ENCODE measurements at places on chromosomes 6 and 20.

- no peak for DNase-seq
Observed at GRCh38 chr6:14716499-14717146, 529.2 kb upstream of the JARID2 start.

DNA sequence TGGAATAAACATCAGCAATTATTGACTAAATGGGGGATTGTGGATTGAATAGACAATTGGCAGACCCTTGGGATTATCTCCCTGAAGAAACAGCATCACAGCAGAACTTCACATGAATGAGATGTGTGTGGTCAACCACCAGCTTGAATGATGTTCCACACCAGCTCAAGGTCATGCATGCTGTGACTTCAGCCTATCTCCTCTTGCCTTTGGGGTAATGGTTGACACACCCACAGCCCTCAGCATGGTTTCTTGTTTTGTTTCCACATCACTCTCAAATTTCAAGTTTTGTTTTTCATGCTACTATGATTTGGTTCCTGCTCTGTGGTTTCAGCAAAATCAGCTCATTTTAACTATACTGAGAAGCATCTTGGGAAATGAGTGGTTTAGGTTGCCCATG lies 94.3 kb downstream of the PAK5 start:
- no peak for DNase-seq

DNA sequence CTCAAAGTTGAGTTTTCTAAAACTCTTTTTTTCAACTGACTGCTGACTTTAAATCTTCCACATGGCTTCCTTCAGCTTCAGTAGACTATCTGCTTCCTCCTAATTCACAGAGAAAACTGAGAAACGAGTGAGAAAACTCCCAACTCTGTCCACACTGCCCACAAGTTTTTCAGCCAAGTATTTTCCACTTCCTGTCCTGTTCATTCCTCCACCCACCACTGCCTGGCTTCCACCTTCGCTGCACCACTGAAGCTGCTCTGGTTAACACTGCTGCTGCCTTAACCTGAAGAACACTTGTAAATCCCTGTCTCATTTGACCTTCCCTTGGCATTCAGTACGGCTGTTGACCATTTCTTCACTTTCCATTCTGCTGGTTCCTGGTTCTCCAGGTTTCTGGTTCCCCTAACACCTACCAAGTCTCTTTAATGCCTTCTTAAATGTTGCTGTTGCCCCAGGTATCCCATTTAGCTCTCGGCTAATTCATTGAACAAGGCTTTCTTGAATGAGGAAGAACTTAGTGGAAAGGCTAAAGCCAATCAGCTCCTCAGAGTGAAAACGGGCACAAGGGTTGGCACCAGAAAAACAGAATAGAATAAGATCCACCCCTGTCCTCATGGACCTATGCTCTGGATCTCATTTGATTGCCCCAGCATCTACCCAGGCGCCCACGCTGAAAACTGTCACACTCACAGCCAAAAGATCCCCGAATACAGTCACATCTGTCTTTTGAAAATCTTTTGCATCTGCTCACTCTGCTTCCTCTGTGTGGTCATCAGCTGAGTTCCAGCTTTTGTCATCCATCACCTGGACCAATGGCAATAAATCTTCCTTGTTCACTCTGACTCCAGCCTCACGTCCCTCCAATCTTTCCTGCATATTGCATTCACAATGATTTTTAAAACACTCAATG lies 104.4 kb upstream of the TAB2 start:
- no peak for DNase-seq

DNA sequence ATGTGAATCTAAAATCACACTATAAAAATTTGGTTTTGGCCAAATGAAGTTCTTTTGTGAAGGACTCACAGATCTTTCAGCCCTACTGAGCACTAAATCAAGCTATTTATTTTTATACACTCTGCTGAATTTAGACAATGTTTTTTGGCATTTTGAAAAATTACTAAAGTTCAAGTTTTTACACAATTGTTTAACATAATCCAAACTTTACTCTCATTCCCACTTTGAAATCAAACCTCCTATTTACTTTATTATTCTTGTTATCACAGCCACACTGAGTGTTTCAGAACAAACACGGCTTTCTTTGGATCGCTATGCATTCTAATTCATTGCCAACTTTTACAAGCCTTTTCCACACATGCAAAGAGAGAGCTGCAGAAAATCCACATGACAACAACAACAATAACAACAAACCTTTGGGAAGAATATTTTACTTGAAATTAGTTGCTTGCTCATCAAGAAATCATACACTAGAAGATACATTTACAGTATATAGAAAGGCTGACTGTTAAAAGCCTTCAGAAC lies 49.1 kb upstream of the TMEM30A start:
- DNase-seq, result no peak

DNA sequence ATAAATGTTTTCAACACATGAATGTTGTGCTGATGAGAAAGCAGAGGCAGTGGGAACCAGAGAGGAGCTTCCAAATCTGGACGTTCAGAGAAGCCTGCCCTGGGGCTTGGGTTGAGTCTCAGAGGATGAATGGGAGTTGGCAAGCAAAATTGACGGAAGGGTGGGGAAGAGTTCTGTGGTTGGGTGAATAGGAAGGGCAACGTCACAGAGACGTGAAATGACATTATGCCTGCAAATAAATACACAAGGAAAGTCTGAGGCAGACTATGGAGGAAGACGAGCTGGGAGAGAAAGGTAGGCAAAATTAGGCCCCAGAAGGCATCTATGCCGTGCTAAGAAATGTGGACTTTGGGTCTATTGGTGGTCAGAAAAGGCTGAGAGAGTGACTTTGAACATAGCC lies 25.2 kb upstream of the SGK1 start:
- DNase-seq, result no peak

DNA sequence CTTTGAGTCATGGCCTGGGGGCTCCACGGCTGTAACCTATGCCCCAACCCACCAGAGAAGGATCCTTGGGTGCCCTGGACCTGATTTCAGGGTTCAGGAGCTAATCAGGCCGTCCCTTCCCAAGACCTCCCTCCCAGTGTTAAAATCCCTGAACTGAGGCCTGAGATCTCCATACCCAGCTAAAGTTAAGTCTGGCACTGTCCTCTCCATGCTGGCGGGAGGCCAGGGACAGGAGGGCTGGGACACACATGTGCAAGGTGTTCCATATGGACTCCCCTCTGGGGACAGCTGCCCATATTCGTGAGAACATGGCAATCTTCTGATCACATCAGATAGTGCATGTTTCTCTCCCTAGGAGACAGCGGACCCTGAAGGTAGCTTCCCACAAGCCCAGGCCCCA lies 11.5 kb upstream of the TREML4 start:
- no peak for DNase-seq

DNA sequence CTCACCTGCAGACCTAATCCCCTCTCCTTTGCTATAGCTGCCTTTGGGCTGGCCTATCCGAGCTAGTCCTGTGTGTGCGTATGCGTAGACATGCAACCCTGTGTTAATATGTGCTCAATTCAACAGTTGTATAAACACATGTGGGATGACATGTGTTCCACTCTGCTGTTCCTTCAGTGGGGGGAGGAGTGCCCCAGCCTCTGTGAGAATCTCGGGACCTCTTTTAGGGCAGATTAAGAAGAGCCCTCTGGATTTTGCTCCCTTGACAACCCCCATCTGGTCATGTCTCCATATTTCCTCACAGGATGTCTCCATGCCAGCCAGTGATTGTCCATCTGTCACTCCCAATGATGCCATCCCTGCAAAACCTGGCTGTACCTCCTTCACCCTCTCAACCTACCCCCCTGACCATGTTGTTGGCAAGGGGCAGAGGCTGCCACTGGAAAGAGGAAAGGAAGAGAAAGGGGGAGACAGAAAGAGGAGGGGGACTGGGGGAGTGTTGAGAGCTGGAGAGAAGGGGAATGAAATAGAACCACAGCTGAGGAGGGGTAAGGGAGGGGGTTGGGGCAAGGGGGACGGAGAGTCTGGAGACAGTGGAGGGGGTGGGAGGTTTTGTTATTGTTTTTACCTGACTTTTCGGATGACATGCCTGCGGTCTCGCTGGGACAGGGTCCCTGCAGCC lies 417 bp downstream of the PRRT1 start:
- DNase-seq, result peak; percentile 94

DNA sequence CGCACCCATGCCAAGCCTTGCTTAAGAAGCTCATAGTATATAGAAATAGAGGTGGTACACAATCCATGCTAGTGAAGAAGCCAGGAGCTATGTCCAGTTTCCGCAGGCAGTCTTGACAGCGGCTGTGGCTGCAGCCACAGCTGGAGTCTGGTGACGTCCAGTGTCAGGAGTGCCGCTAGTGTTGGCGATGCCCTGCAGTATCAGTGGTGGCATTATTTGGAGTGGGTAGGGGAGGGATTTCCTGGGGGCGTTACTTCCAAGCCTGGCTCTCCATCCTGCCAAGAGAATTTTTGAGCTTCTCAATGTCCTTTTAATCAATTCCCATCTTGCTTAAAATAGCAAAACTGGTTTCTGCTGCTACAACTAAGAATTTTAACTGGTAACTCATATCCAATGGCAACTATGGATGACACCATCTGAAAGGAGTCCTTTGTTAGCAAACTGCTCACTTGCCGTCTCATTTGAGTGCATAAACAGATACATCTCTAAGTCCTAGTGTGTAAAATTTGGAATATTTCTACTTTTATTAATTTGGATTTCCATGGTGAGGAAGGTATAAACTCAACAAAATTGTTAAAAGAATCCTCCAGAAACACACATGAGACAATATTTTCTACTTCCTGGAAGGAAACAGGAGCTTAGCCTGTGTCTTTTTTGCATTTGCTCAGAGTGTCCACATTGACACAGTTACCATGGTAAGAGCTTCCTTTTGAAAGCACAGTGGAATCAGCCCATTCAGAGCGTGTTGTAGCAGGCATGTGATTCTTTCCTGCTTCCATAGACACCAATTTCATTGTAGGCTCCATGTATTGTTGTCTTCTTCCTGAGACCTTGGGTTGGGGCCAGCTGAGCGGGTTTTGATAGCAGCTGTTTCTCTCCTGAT lies 44.6 kb upstream of the PXDC1 start:
- DNase-seq, result no peak

GRCh38 chr6:110511401-110511800 lies 35.0 kb upstream of the SLC22A16 start:
- DNase-seq, result no peak

- no peak for DNase-seq
Observed at GRCh38 chr20:33940666-33941065, 53.0 kb upstream of the RALY start.

DNA sequence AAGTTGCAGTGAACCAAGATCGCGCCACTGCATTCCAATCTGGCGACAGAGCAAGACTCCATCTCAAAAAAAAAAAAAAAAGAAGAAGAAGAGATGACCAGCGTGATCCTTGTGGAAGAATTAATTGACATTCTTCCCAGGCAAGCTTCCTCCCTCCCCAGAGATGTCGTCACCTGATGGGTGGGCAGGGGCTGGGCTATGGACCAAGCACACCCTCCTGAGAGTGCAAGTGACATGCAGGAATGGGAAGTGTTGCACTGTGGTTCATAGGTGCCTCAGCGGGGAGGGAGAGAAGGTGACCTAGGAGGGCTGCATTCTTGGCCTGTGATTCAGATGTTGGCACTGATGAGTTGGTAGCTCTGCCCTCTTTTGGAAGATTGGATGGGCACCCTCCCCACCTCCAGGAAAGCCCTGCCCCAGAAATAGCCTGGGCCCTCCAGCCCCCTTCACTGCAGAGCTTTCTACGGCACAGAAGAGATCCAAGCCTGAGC lies 37.8 kb downstream of the TAF8 start:
- DNase-seq, result no peak

DNA sequence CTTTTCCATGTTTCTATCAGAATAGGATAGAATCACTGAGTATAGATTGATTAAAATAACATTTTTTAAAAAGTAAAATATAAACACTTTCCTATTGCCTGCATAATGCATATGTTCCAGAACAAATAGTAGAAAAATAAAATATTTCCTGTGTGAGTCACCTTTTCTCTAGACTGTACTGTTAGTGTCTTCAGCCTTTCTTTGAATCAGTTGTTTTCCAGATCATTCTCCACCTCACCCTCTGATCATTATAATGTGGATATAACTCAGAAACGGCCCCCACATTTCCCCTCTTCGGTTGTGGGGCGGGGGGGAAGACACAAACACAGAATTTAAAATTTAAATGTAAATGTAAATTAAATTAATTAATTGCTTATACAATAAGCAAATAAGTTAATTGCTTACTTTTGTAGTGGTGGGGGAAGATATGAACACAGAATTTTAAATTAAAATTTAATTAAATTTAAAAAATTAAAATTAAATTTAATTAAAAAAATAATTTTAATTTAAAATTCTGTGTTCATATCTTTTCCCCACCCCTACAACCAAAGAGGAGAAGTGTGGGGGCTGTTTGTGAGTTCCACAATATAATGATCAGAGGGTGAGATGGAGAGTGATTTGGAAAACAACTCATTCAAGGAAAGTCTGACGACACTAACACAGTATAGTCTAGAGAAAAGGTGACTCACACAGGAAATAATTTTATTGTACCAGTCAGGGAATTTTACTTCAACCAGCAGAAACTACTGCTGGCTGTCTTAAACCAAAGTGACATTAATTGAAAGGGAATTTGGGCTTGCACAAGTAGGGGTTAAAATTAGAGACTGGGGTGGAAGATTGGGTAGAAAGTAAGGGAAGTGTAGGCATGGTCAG lies 37.1 kb upstream of the PROKR2 start:
- no peak for DNase-seq

GRCh38 chr6:40599555-40599954 lies 12.4 kb upstream of the LRFN2 start:
- no peak for DNase-seq

DNA sequence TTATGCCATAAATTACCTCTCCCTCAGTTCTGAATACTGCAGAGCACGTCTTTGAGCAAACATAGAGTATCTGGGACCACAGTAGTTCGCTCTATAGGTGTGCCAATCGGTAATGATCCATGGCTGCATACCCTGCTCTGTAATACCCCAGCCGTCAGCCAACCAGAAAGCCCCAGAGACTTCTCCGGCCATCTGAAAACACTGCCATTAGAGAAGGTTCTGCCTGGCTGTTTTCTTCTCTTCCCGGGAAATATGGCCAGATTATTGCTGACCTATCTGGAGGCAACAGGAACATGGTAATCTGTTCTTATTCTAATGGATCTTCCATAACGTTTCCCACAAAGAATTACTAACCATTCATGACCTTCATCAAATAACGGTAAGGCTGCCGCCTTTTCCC lies 139.9 kb downstream of the RPS12 start:
- no peak for DNase-seq

DNA sequence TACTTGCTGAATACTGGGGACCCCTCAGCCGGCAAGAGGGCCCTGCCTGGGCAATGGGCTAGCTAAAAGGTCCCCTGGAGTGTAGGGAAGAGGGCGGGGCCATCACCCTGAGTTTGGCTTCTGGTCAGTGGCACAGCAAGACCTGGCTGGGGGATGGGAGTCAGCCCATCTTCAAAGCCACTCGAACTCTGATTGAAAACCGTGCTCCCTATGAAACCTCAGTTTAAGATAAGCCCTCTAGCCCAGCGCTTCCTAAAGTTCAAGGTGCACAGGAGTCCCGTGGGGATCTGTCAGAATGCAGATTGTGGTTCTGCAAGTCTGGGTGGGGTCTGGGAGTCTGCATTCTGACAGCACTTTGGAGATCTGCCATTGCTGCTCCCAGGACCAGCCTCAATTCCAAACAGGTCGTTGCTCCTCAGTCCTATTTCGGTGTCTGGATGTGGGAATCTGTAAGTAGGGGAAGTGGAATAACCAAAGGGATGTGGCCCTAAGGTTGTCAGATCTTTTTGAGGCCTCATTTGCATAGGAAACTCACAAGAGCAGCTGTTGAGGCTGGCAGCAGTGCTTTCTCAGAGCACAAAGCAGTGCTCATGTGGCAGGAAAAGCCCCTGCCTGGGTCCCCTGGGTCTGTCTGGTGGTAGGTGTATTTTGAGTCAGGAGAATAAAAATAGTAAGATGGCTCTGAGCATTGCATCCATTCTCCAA lies 85.3 kb upstream of the SCP2D1 start:
- DNase-seq, result no peak

GRCh38 chr20:25389401-25389857 lies 1.2 kb downstream of the ABHD12 start:
- DNase-seq, result peak; percentile 66
